ENCODE measurements at places on chromosomes 4 and X.

- DNase-seq = no peak
These were observed 19.4 kb upstream of the SMIM31 start for GRCh38 chr4:164734484-164734883.

- DNase-seq = peak; percentile 2
These were observed 21.4 kb upstream of the NOX1 start for GRCh38 chrX:100895365-100896075.

DNA sequence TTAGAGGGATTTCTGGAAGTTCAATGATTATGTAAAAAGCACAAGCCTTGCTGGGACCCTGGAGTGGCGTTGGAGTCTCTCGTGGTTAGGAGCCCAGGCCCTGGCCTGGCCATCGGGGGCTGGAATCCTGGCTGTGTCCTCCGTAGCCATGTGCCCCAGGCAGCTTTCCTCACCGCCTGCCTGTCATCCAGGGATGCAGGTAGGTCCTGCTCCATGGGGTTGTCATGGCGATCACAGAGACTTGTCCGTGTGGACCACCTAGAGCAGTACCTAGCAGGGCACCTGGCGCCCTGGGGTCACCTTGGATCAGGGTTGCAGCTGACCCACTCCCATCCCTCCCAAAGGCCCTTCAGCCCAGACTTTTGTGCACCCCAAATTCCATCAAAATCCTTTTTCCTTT lies 30.2 kb upstream of the WFS1 start:
- no peak for DNase-seq

- DNase-seq = no peak
These were observed at the start of gene ARHGEF6 for GRCh38 chrX:136780763-136781162. Gene ARHGEF6 (minus strand): TSS chrX:136780932. CDS start chrX:136780882, 50 bp downstream.

GRCh38 chrX:50769389-50770063 lies 44.5 kb downstream of the SHROOM4 start:
- DNase-seq = no peak

DNA sequence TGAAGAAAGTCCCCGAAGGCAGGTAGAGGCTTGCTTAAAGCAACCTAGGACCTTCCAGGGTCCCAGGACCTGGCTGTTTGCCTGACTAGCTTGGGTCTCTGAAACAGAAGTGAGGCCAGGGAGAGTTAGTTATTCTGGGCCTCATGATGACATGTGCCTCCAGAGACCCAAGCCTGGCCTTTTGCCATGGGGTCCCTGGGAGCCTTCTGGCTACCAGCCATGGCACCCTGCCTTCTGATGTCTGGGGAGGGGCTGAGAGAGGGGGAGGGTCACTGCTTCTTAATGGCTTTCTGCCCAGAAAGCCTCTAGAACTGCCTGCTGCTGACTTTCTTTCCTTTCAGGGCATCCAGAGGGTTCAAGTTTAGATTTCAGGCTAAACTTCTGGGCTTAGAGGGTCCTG lies 1.0 kb upstream of the STARD8 start:
- no peak for DNase-seq

- no peak for DNase-seq
These were observed 24.4 kb upstream of the CYP4V2 start for GRCh38 chr4:186166852-186167512.

DNA sequence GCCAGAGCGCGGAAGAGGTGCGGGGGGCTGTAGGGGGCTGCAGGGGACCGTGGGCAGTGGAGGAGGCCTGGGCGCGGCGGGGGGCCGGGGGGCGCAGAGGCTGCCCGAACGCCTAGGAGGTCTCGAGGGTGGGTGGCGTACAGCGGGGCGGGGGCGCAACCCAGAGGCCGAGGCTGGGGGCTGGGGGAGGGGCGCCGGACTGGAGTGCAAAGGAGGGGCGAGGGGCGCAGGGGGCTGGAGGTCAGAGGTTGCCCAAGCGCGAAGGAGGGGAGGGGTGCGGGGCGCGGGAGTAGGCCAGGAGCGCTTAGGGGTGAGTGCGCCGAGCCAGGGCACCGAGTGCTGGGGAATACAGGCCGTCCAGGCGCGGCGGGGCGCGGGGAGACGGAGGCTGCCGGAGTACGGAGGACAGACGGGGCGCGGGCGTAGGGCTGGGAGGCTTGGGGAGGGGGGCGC lies 255 bp downstream of the GYG2 start:
- DNase-seq = no peak

GRCh38 chr4:55272589-55272988 lies 73.5 kb upstream of the SRD5A3 start:
- no peak for DNase-seq

- no peak for DNase-seq
These were observed 19.5 kb downstream of the NSUN7 start for GRCh38 chr4:40769266-40769665.

- peak; percentile 9 for DNase-seq
These were observed 1.8 kb downstream of the CPZ start for GRCh38 chr4:8594097-8595038.

DNA sequence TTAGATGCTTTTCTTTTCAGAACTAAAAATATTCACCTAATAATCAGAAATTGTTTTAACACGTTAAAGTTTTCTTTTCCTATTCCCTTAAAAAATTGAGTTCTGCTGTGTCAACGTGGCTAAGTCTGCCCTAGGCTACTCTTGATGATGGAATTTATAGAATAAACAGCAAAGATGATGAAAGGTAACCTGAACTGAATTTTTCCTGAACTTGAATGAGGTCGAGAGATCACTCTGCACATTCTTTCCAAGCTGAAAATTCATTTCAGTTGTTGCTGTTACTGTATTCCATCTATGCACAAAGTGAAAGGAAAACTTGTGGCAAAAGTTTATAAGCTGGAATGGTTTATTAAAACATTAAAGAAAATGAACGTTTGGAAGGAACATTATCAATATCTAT lies 245.9 kb upstream of the GIMD1 start:
- no peak for DNase-seq

DNA sequence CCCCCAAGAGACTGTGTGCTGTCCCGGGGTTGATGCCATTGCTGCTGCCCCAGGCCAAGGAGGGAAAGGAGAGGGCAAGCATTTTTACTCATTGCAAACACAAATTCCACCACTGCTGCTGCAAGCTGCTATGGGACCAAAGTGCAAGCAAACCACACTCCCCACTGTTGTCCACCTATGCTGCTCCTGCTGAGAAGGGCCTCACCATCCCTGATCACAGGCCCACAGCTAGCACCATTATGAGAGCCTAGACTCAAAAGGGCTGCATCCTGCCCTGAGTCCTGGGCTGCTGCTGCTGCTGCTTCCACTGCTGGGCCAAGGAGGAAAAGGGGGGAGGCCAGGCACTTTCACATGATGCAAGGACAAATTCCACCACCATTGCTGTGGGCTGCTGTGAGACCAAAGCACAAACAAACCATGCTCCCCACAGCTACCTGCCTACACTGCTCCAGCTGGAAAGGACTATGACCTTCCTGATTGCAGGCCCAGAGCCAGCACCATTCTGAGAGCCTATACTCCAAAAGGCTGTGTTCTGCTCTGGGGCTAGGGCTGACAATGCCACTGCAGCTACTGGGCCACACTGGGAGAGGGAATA lies 218.2 kb upstream of the ZCCHC13 start:
- no peak for DNase-seq

DNA sequence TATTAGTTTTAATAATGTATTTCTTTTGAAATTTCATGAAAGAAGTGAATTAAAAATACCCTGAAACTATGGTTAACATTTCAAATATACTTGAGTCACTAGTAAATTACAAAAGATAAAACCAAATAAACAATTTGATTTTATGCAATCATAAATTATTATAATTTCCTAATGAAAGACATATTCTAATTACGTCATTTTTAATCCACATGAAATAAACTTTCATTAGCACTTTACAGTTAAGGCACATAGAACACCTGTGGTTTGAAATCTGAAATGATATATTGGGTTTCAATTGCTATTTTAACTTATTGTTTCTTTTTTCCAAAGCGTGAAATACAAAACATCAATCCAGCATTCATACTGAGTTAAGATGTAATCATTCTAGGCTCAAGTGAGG lies 1492.5 kb upstream of the PABPC4L start:
- DNase-seq = no peak

DNA sequence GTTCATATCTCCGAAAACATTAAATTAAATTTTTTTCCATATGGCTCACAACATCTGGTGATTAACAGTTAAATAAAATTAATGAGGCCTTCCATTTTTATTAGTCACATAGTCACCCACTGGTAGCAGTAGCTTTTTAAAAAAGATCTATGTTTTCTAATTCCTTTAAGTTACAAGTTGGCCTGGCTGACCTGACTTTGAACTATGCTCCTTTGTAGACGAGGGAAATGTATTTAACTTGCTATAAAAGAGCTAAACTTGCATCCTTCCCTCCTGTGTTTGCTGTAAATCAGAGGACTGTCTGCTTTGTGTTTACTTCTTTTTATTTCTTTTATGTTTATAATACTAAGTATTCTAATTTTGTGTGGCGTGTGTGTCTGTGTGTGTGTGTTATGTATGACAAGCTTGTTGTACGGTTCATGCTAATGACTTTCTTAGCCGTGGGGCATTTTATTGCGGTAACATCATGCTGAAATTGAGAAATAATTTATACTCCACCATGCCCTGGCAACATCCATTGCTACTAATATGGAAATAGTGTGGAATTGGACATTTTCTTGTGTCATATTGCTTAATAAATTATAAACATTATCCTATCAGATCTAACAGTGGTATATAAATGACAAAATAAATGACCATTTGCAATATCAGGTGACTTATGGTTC lies 241.7 kb downstream of the SNCA start:
- no peak for DNase-seq

- no peak for DNase-seq
These were observed 1.8 kb downstream of the NOP14 start for GRCh38 chr4:2961421-2961810.

DNA sequence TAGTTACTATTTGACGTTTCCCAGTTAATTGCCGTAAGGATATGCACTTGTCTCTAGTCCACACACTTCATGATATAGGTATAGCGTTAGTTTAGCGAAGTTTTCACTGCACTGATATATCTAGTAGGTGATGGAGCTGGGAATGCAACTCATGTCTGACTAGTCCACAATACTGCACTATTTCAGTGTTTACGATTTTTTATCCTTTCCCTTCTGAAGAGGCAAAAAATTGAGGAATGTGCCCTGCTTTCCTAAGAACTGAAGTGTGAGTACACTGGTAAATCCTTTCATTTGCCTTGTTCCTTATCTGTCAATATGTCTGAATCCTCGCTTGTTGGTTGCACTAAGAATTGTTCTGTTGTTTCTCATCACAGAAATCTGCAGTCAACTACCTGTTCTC lies 1.0 kb downstream of the RPL36A start:
- no peak for DNase-seq

GRCh38 chrX:5976332-5976731 lies 252.3 kb downstream of the NLGN4X start:
- no peak for DNase-seq

DNA sequence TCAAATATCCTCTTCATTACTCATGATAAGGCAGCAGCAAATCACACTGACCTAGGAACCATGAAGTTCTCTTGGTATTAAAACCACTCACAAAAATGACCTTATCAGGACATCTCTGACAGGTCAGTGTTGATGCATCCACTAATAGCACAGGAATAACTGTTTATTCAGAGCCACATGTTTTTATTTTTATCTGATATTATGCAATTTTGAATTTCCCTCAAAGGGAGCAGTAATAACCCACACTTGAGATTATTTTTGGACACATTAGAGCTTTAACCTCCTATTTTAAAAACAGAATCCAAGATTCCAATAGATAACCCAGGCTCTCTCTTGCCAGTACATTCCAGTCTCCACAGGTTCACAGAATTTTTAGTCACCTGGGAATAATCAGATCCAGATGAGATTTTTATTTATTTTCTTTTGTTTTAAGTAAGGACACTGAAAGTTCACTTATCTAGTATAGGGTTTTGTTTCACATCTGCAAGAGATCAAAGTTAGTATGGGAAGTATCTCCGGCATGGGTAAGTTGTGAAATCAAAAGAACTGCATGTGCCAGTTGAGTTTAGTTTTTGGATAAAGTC lies 36.3 kb upstream of the MYOZ2 start:
- no peak for DNase-seq

DNA sequence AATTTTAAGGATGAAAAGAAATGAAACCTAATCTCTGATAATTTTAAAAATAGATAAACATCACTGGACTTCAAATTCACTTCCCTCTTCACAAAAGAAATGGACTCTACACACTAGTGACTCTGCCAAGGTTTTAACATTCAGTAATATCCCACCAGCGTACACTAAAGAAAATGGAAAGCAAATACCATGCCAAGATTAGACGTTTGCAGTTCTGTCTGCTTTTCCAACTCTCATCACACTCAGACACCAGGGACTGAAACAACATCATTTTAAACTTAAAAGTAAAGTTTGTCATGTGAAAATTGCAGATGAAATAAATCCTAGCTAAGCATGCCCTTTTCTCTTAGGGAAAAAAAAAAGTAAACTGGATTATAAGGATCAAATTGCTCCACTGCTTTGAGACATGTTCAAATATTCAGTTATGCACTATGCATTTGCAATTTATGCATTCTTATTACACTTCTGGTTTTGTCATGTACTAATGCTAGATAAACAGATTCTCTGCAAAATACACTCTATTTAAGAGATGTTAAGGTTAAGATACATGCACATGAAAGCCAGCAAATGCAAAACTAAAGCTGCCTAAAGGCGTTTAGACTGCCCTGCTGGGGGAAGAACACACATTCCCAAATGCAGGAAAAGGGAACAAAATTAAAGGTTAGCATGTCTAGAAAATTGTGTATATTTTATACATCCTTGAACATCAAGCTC lies 534.4 kb upstream of the EPHA5 start:
- no peak for DNase-seq

- no peak for DNase-seq
These were observed 30.2 kb downstream of the PNMA6A start for GRCh38 chrX:153102418-153102817.

DNA sequence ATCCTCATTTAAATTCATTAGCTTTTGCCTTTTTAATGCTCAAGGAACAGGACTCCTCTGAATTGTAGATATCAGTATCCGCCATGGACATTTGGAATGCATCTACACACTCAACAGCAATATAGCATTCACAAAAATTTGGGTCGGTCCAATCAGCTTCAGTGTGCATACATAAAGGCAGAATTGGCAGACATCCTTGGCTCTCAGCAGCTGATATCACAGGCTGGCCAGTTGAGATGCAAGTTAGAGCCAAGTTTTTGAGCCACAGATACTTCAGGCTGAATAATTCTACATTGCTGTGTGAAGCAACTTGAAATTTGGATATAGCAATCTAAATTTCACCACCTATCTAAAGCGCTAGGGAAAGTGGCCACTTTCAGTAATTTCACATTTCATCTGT lies 821.1 kb downstream of the PCDH19 start:
- no peak for DNase-seq

All from stimulated activated CD4-positive, alpha-beta T cell treated with anti-CD3 and anti-CD28 coated beads, Interleukin-2, amount 100 ng/mL, for 48 hours (primary cell).